ENCODE measurements at places on chromosomes 7 and 10.

GRCh38 chr10:62559481-62560200, 185.5 kb downstream of the ZNF365 start:
- DNase-seq: no peak

- no peak for DNase-seq
Measured at GRCh38 chr7:26508917-26509316, 217.3 kb downstream of the SNX10 start.

- DNase-seq: no peak
Measured at GRCh38 chr7:142010952-142011548, 15.4 kb downstream of the MGAM start.

DNA sequence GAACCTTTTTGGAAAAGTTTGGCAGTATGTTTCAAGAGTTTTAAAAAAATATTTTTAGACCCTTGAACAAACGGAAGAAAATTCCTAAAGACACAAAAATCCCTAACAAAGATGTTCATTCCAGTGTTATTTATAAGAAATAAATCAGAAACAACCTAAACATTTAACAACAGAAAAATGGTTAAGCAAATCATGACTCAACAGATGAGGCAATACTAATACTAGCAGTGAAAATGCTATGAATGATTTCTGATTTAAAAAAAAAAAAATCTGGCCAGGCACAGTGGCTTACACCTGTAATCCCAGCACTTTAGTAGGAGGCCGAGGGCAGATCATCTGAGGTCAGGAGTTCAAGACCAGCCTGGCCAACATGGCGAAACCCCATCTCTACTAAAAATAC, 61.0 kb downstream of the ARHGAP12 start:
- no peak for DNase-seq

DNA sequence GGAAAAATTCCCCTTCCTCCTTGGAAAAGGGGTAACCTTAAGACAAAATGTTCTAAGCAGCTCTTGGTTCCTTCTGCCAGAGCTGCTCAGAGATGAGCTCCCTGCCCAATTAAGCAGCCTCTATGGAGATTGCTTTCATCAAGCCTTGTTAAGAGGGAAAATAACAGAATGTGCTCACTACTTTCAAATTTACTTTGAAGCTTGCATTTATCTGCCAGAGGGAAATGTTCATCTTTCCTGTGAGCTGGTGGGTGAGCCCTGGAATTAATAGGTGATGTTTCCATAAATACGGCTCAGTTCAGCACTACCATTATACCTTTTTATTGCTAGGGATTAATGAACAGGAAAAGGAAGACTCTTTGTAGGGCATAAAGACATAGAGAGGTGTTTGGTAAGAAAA, 549.0 kb downstream of the REEP3 start:
- no peak for DNase-seq

- DNase-seq: no peak
Measured at GRCh38 chr10:22992075-22992474, 64.2 kb downstream of the ARMC3 start.

DNA sequence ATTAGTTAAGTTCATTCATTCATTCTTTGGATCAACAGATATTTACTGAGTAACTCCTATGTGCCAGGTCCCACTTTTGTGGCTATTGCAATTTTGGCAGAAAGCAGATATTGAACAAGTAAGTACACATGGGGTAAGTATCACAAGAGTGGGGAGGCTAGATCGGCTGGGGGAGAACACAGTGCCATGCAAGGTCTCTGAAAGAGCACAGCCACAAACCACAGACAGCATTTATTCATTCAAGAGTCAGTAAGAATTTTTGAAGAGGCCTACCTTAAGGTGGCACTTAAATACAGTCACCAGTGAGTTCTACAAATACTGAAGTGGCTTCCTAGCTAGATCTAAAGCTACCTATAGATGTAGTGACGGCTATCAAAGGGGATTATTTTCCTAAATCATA, 304.2 kb downstream of the RNLS start:
- peak; percentile 33 for DNase-seq

DNA sequence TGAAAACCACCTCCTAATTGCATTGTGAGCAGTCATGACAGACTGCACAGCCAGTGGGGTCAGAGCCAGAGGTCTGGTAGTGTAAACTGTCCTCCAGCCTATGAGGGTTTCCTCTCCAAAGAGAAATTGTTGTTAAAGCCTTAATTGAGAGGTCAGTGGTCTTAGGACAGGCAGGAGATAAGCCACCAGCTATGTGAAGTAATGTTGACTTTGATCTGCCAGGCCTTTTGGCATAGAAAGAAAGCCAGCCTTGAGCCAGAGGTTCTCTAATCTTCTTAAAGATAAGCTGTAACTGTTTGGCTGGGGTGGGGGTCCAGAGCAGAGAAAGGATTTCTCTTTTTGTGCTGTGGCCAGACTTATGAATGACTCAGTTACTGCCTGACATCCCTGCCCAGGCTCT, 248.4 kb downstream of the WDR11 start:
- DNase-seq: no peak

- DNase-seq: no peak
Measured at GRCh38 chr10:48307711-48308018, 1.2 kb downstream of the MAPK8 start.

DNA sequence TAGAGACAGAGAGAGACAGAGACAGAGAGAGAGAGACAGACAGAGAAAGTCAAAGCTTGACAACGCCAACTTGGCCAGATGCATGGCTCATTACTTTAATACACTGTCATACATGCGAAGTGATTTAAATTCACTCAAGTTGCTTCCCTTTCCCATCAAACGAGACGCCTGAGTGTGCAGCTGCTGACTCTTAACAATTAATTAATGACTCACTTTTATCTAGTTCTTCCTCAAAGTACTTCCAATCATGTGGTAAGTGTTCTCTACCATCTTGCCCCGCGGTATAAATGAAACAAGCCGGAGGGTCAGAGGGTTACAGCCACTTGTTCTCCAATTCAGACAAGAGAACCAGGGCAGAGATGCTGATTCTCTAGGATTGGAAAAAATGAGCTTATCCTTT, 90.8 kb downstream of the SFMBT2 start:
- DNase-seq: no peak

GRCh38 chr7:42097752-42098151, 139.3 kb downstream of the GLI3 start:
- DNase-seq: no peak

- DNase-seq: no peak
Measured at GRCh38 chr7:26681819-26682418, 182.5 kb downstream of the SKAP2 start.

DNA sequence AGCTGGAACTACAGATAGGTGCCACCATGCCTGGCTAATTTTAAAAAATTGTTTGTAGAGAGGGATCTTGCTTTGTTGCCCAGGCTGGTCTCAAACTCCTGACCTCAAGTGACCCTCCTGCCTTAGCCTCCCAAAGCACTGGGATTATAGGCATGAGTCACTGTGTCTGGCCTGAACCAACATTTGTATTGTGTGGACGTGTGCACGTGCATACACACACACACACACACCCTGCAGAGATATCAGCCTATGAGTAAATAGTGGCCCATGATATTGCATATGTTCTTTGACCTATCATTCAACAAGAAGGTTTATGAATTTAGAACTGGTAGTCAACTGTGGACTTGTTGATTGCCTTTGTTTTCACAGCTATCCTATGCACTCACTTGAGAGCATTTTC, 161.6 kb downstream of the BAMBI start:
- no peak for DNase-seq

DNA sequence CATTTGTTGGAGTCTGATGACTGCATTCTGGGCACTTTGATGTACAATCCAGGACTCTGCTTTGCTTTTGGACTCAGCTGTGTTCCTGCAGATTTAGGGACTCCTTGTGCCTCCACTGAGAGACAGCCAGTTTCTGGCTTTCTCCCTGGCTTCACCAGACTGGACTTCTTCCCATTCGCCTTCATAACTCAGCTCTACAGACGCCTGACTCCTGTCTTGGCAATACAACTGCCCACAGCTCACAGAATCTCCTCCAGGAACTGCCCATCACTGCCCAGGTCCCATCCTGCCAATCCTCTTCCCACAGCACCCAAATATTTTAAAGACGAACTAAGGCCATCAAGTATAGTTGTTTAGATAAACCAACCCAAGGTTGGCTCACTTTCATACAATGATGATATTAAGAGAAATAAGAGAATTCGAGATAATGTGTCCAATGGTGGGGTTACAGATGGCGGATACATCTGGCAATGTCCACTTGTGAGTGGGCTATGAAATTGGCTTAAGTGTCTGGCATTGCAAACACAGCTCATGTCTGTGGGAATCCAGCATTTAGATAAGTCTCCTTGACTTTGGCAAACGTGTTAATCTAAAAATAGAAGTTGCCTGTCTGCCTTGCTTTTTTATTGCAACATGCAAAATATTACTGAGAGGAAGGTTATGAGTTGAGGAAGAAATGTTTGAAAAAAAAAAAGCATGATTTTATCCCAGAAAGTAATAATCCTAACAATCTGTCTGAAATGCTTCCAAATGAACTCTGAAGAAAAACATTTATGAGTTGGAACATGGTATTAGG, 95.1 kb downstream of the ITGA8 start:
- DNase-seq: no peak

GRCh38 chr10:117137031-117137910, 799 bp downstream of the VAX1 start:
- no peak for DNase-seq

All from NCI-H187 treated with DMSO at 0.1 percent for 48 hours (cell line).